ENCODE measurements at places on chromosomes 4 and X. TPM values are rescaled to one million over a fixed set of nuclear protein-coding genes. Genes with fewer than 3 reads are reported as not detected.
A peak's percentile ranks its signal among the peaks of the same experiment; 100 is the strongest.

- no peak for DNase-seq
Measured at GRCh38 chr4:156764145-156764544, 207.5 kb downstream of the PDGFC start.

Gene NHS
- 23.3 TPM for total RNA-seq

DNA sequence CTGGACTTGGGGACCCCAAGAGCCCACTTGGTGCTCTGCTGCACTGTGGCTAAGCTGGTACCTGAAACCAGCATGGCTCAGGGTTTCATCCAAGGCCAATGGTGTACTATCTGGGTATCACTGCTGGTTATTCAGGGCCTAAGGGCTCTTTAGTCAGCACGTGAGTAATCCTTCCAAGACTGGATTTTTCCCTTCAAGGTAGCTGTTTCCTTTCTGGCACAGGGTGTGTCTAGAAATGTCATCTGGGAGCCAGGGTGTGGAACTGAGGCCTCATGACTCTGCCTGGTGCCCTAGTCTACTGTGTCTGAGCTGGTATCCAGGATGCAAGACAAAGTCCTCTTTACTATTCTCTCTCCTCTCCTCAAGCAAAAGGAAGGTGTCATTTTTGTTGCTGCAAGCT, 99.0 kb upstream of the QRFPR start:
- DNase-seq, result no peak

DNA sequence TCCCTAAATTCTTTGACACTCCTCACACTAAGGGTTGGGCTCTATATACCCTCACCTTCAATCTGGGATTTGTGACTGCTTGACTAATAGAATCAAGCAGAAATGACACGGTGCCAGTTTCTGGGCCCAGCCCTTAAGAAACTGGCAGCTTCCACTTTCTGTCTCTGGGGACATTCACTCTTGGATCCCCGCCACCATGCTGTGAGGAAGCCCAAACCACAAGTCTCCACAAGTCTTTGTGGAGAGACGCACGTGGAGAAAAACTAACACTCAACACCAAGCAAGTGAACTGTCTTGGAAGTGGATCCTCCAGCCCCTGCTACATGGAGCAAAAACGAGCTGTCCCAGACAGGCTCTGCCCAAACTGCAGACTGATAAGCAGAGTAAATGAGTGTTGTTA, 1.1 kb upstream of the EDNRA start:
- DNase-seq, result peak; percentile 57

GRCh38 chrX:53494436-53494835, 60.3 kb upstream of the HSD17B10 start:
- no peak for DNase-seq

Gene VSIG1
- total RNA-seq, result 8.2 TPM
